ENCODE measurements at places on chromosomes 16 and 17.
A peak's percentile ranks its signal among the peaks of the same experiment; 100 is the strongest.

GRCh38 chr17:82007495-82008257 is 15.0 kb downstream of the CENPX start:
- DNase-seq = no peak

DNA sequence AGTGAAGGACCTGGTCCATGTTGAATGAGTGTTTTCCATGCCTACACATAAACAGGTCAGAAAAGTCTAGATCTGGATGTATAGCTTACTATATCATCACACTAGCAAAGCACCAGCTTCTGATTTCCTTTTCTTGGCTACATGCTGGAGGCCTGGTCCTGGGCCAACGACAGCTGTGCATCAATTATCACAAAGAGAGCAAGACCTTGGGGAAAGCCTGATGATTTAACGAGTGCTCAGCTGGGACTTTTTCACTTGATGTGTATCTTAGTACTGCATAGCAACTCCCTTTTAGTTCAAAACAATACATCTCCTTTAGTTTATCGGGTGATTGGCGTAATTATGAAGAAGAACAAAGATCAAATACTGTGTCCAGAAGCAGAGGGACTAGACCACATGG is 358.2 kb downstream of the KIF2B start:
- DNase-seq = no peak

GRCh38 chr16:12163970-12164369 is 187.4 kb downstream of the SNX29 start:
- DNase-seq = no peak

DNA sequence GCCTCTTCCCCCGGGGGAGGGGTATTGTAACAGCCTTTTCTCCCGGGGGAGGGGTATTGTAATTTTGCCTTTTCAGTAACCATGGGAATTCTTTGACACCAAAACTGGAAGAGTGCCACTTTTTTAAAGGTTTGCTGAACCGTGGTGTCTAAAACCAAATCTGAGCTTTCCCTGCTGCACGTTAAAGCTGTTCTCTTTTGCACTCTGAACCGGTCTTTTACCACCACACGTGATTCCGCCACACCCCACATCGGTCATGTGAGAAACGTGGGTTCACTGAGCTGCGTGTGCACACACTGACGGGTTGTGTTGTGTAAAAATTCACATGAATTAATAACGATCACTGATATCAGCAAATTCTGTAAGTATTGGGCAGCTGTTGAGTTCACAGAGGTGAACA is 9.2 kb upstream of the ACSF3 start:
- DNase-seq = no peak

GRCh38 chr17:51850201-51850600 is 308.3 kb downstream of the CA10 start:
- no peak for DNase-seq

DNA sequence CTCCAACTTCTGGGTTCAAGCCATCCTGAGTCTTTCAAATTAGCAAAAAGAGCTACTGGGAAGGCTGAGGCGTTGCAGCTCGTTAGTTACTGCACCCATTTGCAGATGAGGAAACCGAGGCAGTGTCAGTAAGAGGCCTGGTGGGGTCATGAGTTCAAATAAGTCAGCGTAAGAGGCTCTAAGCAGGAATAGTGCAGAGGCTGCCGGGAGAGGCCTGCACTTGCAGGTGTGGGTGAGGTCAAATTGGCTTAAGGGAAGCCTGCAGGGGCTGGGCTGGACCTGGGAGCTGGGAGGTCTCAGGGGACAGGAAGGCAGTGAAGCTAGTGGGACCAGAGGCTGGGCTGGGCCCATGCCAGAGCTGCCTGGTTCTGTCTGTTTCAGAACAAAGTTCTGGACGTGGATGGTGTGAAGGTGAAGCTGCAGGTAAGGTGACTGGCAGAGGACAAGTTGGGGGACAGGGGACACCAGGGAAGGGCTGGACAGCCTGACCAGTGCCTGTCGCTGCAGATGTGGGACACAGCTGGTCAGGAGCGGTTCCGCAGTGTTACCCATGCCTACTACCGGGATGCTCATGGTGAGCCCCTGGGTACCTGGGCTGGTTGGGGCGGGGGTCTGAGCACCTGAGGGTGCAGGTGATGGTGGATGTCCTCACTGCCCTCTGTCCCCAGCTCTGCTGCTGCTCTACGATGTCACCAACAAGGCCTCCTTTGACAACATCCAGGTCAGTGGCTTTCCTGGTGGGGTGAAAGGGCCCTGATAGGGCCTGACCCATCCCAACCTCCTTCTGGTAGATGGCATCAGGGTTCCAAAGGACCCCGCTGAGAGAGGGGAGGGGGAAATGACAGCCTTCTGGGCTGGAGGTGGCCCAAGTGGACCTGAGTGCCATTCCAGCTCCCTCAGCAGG is 3.0 kb downstream of the RAB26 start:
- no peak for DNase-seq

GRCh38 chr17:6495450-6496115 is 51.3 kb downstream of the PIMREG start:
- no peak for DNase-seq

DNA sequence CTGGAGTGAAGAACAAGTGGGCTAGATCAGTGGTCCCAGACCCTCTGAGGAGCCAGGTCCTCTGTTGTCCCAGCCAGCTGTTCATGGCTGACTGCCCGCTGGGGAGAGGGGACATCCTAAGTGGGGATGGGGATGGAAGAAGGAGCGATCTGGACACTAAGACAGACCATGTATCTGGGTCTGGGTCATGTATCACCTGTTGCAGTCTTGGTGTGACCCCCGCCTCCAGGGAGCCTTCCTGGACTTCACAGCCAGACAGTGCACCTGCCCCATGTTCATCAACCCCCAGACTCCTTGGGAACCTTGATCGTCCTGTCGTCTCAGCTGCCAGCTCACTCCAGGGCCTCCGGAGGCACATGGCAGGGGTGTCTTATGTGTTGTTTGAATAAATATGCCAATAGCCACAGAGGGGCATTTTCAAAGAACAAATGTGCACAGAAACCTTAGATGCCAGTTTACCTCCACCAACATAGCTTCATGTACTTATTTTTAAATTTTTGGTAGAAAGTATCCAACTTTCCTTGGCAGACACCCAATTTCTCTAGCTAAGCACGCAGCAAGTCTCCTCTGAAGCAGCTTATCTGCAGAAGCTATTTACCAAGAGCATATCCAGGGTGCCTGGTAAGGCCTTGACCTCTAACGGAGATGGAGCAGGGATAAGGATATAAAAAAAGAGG is 43.2 kb downstream of the CRISPLD2 start:
- no peak for DNase-seq

DNA sequence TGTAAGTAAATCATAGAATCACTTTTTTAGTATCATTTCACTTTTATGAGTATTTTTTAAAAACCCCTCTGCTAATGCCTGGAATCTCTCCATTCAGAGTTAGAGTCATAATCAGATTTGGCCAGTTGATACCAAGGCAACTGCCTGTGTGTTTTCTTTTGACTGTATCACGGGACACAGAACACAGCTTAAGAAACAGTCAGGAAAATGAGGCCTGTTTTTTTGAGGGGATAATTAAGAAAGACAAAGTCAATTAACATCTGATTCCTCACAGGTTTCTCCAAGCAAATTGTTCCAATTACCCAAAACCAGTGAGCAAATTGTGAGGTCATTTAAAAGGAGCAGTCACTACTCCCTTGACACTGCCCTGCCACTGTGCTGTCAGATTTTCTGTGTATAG is 944.5 kb upstream of the SOX9 start:
- no peak for DNase-seq

DNA sequence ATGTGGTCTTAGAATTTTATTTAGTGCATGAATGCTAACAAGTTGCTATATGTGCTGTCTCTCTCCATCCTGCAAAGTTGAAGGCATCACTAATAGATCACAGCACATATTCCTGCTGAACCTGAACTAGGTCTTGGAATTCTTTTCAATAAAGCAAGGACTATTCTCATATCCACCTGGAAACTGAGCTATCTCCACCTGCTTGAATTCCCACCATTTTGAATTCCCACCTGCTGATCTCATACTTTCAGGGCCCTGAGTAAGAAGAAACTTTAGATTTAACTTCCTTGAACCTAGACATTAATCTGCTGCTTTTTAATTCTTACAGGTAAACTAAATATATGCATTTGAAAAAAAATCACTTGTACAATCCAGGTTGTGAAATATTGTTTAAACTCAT is 445.3 kb upstream of the CCL2 start:
- DNase-seq = no peak

DNA sequence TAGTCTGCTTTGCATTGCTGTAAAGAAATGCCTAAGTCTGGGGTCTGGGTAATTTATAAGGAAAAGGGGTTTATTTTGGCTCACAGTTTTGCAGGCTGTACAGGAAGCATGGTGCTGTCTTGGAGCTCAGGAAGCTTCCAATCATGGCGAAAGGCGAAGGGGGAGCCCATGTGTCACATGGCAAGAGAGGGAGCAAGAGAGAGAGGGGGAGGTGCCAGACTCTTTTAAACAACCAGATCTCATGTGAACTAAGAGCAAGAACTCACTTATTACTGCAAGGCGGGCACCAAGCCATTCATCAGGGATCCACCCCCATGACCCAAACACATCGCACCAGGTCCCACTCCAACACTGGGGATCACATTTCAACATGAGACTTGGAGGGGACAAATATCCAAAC is 148.2 kb upstream of the HS3ST2 start:
- DNase-seq = no peak

- DNase-seq = no peak
Observed at GRCh38 chr17:64491034-64491860, 5.6 kb downstream of the POLG2 start.

DNA sequence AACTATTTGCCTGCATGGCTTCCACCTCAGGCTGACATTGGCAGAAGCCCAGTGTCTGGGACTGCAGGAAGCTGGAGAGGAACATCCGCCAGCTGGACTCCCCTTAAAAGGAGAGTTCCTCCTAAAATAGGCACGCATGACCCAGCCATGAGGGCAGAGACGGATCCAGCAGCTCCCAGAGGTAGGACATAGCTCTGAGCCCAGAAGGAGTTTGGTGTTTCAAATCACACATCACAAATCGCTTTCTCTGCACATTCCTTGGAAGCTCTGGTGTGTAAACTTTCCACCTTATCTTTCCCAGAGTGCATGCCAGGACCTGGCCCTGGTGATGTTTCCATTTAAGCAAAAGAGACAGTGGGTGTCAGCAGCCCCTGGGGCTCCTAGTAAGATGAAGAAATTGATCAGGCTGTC is 231.1 kb upstream of the CDH5 start:
- DNase-seq = no peak

DNA sequence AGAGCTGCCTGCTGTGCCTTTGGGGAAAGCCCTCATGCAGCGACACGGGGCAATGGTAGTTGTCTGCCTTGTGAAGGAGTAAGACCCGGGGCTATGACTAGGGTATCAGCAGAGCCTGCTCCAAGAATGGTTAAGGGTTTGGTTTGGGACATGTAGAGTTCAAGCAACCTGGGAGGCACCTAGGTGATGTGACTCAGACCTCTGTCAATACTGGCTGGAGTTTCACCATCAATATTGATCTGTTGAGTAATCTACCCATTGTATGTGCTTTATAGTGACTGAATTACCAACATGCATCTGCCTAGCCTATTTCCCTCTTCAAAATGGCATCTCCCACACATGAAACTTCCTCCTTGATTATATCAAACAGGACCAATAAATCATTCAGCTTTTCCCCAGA is 398.4 kb upstream of the HSBP1 start:
- DNase-seq = no peak

DNA sequence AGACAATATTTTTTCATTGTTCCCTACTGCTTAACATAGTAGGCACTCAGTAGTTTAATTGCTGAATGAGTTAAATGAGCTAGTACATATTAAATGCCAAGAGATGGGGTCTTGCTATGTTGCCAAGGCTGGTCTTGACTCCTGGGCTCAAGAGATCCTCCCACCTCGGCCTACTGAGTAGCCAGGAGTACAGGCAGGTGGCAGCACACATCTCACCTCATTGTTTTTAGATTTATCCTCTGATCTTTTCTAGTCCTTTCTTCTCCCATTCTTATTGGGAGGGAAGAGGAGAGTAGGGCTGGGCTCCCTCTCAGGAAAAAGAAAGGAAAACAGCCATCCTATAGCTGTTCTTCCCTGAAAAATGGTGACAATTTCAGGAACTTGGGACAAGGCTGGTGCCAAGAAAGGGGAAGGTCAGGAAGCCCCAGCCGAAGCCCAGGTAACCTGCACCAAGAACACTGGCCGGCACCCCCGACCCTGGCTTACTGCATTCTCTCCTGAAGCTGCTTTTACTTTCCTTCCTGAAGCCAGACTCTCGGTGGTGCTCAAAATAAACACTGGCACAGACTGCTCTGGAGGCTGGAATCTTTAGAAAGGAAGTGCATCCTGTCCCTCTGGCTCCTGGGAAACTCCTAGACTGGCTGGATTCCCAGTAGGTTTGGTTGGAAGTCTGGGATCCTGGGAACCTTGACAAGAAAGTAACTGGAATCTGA is 2.7 kb downstream of the TNFAIP1 start:
- peak; percentile 44 for DNase-seq

DNA sequence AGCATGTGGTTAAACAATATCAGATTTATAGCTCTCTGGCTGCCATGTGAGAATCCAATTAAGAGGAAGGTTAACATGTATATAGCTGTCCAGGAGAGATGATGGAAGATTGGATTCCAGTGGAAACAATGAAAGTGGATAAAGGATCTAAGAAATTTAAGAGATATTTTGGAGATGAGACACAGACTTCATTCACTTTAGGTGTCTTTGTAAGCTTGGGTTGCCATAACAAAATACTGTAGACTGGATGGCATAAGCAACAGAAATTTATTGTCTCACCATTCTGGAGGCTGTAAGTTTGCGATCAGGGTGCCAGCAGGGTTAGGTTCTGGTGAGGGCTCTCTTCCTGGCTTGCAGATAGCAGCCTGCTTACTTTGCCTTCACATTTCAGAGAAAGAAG is 155.9 kb upstream of the MYOCD start:
- DNase-seq = no peak

DNA sequence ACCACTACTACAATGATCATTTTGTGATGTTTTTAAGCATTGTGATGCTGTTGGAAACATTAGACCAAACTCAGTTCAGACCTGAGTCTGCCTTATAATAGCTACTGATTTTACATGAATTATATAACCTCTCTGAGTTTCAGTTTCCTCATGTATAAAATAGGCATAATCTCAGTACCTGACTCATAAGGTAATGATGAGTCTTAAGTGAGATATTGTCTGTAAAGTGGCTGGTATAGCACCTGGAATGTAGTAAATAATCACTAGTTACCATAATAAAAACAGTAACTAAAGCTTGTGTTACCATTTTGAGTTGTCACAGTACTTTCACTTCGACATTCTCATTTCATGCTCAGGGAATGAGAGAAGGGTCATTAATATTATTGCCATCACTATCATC is 381.5 kb upstream of the SALL1 start:
- no peak for DNase-seq

- no peak for DNase-seq
Observed at GRCh38 chr17:61395409-61395982, 4.1 kb upstream of the TBX2 start.

GRCh38 chr16:59126486-59126885 is 392.4 kb upstream of the GOT2 start:
- no peak for DNase-seq

- no peak for DNase-seq
Observed at GRCh38 chr16:28931801-28932225, at the start of gene CD19. Gene CD19 (plus strand): TSS chr16:28931971. CDS start chr16:28932001, 30 bp downstream.

Measured in GM04504 (cell line).